ENCODE measurements at places on chromosomes 3 and 15.

GRCh38 chr3:8840556-8840955 lies 71.1 kb upstream of the OXTR start:
- DNase-seq: no peak

- DNase-seq: no peak
These were observed 33.6 kb downstream of the USF3 start for GRCh38 chr3:113662824-113663223.

- DNase-seq: no peak
These were observed 436.9 kb upstream of the ZNF717 start for GRCh38 chr3:76222201-76222600.

- DNase-seq: no peak
These were observed 524 bp downstream of the CHRM5 start for GRCh38 chr15:33968821-33969220.

DNA sequence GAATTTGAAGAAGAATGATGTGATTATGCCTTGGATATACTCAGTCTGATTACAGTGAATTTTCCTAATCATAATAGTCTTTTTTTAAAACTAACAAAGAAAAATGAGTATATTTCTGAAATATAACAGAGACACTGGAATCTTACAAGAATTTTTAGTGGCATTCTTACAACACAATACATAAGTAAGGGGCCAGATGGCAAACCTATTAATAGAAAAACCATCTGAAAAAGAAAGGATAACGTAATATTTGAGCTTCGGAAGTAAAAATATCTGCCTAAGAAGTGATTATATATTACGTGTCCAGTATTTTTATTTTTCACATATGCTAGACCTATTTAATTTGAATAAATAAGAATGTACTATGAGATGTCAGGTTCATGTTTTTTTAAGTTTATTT lies 452.8 kb downstream of the NAALADL2 start:
- no peak for DNase-seq

Measured in activated naive CD4-positive, alpha-beta T cell (primary cell).